ENCODE measurements at places on chromosomes 11 and 22.

- DNase-seq, result peak; percentile 28
These were observed 78.8 kb downstream of the LINC01488 start for GRCh38 chr11:69560141-69560790.

DNA sequence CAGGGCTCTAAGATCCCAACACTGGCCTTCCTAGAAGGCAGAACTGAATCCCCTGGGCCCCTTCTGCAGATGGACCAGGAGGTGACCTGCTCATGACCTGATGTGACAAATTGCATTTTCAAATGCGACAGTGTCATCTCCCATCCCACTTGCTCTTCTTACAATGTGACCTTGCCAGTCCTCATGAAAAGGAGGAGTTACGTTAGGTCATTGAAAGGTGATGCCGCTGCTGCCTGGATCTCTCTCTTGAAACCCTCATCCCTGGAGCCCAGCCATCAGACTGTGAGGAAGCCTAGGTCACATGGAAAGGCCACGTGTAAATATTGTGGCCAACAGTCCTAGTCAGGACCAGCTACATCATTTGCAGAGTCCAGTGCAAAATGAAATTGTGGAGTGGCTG, 5.7 kb upstream of the C1QTNF4 start:
- DNase-seq, result no peak

GRCh38 chr11:64932324-64932723, 3.4 kb downstream of the GPHA2 start:
- no peak for DNase-seq

- DNase-seq, result peak; percentile 97
These were observed 18.1 kb downstream of the POLA2 start for GRCh38 chr11:65279741-65280440.

- peak; percentile 62 for DNase-seq
These were observed 386.5 kb downstream of the SOX6 start for GRCh38 chr11:15969701-15970329.

DNA sequence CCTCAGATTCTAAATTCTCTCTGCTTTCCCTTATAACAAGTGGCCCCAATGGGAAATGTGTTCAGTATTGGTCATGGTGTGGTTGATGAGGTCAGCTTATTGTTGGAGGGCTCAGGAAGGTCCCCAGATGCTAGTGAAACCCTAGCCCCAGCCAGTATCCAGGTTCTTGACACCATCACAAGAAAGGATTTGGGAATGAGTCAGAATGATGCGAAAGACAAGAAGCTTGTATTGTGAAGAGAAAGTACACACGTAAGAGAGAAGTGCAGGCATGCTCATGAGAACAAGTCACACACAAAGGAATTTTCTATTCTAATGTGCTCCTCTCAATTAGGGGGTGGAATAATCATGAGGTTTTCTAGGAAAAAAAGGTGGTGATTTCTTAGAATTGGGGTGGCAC, 34.9 kb upstream of the TRPC6 start:
- peak; percentile 87 for DNase-seq

- no peak for DNase-seq
These were observed 24.7 kb downstream of the KCNE3 start for GRCh38 chr11:74442636-74443035.

DNA sequence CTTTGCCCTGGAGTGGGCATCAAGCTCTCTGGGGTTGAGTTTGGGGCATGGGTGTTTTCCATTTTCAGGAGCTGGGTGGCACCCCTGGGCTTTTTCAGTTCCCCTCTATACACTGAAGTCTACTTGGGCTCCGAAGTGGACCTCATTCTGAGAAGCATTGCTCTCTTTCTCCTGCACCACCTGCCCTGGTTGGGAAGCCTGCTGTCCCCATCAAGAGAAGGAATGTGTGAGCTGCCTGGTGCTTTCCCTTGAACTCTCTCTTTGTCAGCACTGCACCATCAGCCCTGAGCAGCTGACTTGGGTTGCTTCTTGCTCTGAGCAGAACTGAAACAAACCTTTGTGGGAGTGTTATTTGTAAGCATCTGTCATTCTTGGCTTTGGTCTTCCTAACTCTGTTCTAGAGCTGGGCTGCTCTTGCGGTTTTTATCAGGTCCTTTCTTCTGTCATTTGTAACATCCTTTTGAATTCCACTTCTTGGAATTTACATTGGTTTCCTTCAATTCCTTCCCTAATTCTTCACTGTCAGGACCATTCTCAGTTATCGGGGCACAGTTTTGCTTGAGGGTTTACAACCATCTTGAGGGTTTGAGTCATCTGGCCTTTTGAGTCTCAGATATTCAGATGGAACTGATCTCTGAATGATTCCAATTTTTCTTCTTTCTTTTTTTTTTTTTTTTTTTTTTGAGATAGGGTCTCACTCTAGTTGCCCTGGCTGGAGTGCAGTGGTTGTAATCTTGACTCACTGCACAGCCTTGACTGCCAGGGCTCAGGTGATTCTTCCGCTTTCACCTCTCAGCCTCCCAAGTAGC, 20.5 kb downstream of the UBE2L3 start:
- peak; percentile 31 for DNase-seq

DNA sequence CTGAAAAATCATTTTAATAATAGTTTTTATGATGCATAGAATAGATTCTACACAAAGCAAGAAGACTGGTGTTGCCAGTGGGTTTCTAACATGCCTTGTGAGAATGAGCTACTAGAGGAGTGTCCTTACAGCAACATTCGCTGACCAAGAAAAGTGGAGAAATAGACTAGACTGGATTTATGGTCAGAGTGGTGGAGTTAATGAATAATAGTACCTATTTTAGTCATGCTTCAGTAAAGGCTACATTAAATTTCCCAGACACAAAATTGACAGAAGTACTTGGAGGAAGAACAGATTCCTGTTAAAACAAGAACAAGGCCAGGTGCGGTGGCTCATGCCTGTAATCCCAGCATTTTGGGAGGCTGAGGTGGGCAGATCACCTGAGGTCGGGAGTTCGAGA, 539.2 kb downstream of the ETS1 start:
- DNase-seq, result no peak

DNA sequence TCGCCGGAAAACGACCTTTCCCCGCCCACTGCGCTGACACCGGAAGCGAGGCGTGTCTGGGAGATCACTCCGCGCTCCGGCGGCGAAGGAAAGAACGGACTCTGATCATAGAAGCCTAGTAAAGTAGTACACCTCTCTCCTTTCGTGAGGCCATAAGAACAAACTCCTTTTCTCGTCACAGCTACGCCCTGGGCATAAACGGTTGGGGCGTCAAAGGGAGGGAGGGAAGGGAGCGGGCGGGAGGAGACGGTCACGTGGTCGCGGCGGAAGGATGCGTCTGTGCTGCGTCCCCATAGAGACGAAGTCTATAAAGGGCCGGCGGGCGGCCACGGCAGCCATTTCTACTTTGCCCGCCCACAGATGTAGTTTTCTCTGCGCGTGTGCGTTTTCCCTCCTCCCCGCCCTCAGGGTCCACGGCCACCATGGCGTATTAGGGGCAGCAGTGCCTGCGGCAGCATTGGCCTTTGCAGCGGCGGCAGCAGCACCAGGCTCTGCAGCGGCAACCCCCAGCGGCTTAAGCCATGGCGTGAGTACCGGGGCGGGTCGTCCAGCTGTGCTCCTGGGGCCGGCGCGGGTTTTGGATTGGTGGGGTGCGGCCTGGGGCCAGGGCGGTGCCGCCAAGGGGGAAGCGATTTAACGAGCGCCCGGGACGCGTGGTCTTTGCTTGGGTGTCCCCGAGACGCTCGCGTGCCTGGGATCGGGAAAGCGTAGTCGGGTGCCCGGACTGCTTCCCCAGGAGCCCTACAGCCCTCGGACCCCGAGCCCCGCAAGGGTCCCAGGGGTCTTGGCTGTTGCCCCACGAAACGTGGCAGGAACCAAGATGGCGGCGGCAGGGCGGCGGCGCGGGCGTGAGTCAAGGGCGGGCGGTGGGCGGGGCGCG, at the start of gene ATF4:
TSS of gene ATF4 (plus strand) at position 337 of the 880 bp plus-strand sequence. CDS start 884 bp downstream, outside the sequence.
- no peak for DNase-seq

DNA sequence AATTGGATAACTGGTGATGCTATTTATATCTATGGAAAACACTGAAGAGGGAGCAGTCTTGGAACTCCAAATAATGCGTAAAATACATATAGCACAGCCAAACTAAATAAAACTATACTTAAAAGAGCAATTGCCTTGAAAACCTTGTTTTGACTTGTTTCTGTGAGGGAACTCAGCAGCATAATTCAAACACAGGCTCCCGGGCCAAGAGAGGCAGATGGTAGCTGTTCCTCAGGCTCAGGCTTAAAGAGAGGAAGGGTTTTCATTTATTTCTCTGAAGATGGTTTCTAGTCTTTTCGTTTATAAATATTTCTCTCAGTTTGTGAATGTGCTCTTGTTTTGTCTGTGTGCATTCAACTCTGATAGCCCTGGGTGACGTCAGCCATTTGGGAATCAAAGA, 82.4 kb downstream of the FANCF start:
- no peak for DNase-seq

DNA sequence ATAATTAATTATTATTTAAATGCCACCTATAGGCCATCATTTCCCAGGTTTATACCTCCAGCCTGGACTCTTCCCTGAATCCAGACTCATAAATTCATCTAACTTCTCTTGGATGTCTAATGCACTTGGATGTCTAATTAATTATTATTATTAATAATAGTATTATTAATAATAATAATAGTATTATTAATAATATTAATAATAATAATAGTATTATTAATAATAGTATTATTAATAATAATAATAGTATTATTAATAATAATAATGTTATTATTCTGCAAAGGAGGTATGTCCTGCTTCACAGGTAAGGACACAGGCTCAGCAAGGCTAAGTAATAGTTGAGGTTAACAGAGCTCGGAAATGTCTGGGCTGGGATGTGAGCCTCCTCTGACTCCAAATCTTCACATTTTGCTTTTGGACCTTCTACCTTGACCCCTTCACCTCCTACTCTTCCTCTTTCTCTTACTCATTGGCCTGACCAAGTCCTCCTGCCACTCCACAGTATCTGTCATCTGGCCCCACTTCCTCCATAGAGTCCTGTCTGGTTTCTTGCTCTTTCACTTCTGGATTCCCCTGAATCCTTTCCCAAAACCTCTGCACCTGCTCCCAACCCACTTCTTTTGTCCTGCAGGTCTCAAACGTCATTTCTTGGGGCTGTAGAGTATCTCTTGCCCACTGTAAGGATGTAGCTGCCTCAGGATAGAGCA, 8.0 kb downstream of the RIBC2 start:
- DNase-seq, result no peak

DNA sequence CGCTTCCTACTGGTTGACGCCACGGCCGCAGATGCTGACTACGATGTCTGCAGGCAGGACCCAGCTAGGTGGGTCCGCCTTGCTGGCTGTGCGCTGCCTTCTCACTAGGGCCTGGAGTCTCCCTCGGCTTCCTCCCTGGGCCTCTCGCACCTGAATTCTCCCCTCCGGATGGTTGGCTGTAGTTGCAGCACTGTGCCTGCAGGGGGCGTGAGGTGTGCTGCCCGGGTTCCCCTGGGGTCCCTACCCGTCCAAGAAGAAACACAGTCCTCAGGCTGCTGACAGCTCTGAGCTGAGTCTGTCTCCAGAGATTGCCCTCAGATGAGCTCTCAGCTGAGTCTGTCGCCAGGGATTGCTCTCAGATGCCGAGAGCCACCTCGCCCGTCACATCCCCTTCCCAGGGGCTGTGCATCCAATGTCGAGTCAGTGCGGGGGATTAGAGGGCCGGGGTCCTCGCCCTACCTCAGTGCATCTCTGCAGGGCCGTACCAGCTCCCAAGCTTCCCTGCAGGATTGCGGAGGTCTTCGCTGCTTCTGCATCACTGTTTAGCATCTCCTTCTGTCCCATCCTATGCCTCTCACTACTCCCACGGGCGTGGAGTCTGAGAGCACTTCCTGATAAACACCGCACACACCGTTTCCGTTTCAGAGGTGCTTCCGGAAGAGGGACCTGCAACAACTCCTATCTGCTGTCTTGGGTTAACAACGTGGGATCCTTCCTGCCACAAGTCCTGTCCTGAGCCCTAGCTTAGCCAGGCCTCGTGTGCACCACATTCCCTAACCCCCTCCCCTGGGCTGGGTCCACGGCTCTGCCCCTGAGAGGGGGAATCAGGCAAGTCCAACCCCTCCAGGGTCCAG, 196.9 kb downstream of the CSNK2A3 start:
- DNase-seq, result no peak

- DNase-seq, result no peak
These were observed 2.4 kb upstream of the OR8D2 start for GRCh38 chr11:124322356-124322755.

- no peak for DNase-seq
These were observed 729.3 kb downstream of the NTM start for GRCh38 chr11:132099692-132100091.

- peak; percentile 41 for DNase-seq
These were observed 25.6 kb upstream of the SUSD2 start for GRCh38 chr22:24155627-24156140.

DNA sequence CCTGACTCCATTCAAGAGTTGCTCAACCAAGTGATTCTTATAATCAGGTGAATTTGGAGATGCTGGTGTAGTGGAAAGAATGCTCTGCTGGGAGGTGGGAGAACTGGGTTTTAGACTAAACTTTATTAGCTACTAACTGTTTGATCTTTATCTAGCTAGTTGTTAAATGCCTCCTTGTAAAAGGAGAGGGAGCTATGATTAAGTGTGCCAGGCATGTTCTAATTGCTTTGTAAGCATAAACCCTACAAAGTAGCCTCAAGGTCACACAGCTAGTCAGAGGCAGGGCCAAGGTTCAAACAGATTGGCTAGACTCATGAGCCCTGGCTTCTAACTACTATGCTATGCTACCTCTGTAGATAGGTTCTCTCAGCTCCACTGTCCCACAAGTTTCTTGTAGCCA, 105.5 kb downstream of the NXPE2 start:
- no peak for DNase-seq

All from fibroblast of upper back skin (primary cell).